ENCODE measurements at places on chromosomes 1 and 21.

DNA sequence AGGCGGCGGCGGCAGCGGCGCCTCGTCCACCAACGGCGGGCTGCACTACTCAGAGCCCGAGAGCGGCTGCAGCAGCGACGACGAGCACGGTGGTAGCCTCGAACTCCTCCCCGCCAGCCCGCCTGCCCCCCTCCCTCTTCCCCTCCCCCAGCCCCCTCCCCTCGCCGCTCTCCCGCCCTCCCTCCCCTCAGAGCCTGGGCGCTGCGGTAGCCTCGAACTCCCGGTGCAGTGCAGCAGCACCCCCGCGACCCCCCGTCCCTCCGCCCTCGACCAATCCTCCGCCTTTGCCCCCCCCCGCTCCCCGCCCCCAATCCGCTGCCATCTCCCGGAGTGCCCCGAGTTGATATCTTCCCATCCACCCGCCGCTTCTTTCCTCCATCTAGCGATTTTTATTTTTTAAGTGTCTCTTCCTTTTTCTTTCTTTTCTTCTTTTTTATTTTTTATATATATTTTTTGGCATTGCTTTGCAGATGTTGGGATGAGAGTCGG lies 516 bp downstream of the RCOR3 start:
- peak; percentile 66 for DNase-seq

GRCh38 chr1:245520611-245521010 lies 365.8 kb downstream of the KIF26B start:
- DNase-seq = no peak

DNA sequence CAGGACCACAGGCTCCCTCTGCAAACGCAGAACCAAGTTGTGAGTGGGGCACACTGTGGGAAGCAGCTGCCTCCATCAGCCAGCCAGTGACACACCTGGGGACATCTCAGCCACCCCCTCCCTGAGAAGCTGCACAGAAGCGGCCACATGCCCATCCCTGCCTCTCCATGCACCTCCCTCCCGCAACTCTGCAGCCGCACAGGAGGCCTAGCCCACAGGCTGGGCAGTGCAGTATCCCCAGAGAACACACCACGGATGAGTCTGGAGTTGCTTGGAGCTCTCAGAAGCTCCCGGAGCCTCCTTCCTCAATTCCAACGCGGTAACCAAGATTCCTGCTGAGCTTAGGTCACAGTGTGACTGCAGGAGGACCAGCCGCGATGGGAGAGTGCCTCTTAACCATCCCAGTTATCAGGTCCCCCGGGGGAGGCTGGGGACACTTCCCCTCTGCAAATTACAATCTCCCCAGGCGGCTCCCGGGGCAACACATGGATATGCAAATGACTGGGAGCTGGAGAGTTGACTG lies 1.2 kb upstream of the WNT3A start:
- DNase-seq = no peak

DNA sequence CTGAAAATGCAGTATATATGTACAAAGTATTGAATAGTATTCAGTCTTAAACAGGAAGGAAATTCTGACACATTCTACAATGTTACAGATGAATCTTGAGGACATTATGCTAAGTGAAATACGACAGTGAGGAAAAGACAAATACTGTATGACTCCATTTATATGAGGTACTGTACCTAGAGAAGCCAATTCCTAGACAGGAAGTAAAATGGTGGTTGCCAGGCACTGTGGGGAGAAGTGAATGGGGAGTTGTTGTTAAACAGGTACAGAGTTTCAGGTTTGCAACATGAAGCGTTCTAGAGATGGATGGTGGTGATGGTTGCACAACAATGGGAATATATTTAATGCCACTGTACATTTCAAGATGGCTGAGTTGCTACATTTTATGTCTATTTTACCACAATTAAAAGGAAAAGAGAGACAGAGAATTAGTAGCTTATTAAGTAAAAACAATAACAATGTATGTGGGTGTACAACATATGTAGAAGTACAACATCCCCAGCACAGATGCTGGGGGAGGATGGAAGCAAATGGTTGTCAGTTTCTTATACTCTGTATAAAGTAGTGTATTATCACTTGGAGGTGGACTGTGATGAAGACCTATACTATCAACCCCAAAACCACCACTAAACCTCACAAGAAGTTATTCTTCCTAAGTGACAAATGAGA lies 3.9 kb upstream of the RAB4A start:
- no peak for DNase-seq

DNA sequence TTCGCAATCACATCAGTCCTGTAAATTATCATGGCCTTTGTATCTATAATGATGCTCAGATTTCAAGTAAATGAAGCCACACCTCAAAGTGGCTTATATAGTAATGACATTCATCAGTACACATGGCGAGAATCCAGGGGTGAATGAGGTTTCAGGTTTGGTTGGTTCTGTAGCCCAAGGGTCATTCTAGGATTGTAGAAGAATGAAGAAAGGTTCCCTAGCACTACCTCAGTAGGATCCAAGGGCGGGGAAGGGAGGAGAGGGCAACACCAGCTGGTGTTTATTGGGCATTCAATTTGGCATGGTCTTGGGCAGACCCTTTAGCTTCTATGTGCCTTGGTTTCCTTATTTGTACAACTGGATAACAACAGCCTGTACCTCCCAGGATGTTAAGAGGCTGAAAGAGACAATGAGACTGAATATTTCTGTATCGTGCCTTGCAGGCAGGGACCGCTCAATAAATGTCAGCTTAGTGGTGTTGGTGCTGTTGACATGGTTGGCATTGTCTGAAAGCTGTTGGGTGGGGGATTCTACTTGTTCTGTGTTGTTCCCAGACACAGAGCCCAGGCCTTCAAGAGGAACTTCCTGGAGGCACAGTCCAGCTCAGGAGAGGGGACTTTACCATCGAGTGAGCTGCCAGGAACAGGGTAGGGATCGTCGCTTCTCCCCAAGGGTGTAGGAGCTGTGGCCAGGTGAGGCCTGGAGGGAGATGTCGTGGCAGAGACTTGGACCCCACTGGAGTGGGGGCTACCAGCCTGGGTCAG lies 388.2 kb downstream of the PTPRU start:
- no peak for DNase-seq

- DNase-seq = no peak
Observed at GRCh38 chr1:110024613-110025012, 9.8 kb upstream of the STRIP1 start.

DNA sequence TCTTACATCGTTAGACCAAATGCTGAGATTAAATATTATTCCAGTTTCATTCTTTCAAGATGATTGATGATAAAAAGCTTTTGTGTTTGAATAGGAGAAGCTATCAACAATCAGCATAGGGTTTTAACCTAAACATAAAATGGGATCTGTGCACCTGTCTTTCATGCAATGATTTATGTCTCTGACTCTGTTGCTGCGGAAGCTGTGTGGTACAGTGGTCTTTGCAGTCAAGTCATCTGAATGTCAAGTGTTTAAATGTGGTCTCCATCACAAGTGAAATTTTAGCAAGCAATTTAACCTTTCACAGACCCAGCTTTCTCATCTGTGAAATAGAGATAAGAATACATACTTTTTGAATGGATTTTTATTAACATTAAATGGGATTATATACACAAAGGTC lies 107.2 kb downstream of the PLPPR5 start:
- DNase-seq = no peak

GRCh38 chr1:85943526-85943925 lies 213.0 kb downstream of the COL24A1 start:
- DNase-seq = no peak

DNA sequence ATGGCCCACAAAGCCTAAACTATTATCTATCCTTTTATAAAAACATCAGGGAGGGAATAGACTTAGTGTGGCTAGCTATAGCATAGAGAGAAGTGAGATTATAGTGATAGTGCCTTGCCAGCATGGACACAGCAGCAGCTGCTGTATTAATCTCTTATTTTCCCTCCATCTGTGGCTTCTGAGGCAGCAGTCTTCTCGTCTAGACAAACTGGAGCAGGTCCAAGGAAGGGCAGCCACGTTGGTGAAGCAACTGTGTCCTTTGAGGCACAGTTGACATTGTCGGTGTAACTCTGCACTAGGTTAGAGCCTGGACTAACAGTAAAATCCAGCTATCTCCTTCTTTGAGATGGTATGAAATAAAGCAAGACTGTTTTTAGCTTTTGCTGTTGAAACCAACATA lies 131.3 kb downstream of the CACHD1 start:
- DNase-seq = peak; percentile 54

GRCh38 chr1:15178571-15179484 lies 25.3 kb downstream of the TMEM51 start:
- DNase-seq = no peak

DNA sequence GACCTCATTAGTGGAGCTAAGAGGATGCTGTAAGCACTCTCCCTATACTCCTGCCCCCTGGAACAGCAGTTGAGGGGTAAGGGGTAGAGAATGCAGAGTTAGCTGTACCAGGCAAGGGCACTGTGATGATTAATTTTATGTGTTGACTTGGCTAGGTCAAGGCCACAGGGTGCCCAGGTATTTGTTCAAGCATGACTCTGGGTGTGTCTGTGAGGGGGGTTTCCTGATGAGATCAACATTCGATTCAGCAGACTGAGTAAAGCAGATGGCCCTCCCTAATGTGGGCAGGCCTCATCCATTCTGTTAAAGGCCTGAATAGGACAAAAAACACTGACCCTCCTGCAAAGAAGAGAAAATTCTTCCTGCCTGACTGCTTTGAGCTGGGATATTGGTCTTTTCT lies 110.8 kb downstream of the KCND3 start:
- DNase-seq = no peak

DNA sequence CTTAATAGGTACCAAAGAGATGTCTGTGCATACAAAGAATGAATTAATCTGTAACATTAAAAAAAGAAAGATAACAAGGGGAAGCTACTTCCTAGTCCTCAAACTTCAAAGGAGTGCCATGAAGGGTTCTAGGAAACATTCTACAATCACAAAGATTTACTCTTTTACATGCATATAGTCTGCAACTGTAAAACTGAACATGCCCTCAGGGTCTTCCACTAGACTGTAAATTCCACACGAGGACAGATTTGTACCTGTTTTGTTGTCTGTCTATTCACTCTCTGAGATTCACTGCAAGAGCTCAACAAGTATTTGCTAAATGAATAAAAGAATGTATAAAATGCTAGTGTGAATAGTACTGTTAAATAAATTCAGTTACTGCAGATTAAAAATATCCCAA lies 4.4 kb downstream of the JAK1 start:
- DNase-seq = no peak

- peak; percentile 92 for DNase-seq
Observed at GRCh38 chr1:185936641-185937040, 202.4 kb downstream of the HMCN1 start.

- DNase-seq = no peak
Observed at GRCh38 chr1:183143576-183144315, 42.3 kb upstream of the LAMC2 start.

- no peak for DNase-seq
Observed at GRCh38 chr1:170284016-170284415, 138.3 kb downstream of the NTMT2 start.

GRCh38 chr1:22416555-22417454 lies 34.8 kb upstream of the ZBTB40 start:
- DNase-seq = peak; percentile 63

DNA sequence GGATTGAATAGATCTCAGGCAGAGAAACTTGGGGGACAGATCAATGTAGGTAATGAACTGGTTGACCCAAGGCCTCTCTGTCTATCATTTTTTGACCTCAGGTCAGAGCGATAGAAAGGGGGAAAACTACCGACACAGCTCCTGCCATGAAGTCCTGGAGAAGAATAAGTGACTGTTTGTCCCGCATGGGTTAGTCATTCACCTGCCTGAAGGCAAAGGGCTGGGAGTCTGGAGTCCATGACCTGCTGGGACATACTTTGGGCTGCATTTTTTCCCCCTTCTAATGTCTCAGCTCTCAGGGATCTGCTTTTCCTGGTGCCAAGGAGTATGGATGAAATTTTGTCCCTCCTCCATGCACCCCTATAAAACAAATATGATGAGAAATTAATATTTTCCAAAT lies 1.6 kb upstream of the ROR1 start:
- no peak for DNase-seq

GRCh38 chr1:213075725-213076124 lies 24.7 kb downstream of the RPS6KC1 start:
- DNase-seq = no peak

DNA sequence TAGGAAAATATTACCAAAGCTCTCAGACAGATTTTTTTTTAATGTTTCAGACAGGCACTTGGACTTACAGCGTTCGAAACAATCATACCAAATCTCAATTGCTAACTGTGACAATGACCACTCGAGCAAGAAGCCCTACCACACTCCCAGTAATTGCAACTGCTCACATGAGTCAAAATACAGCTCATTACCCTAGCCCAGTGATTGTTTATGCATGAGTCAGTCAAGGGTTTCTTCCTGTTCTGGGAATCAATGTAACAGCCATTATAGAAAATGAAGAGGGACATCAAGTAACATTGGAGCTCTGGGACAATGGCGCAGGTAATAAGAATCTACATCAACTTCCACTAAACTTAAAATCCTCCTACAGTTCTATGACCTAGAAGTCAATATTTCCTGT lies 56.1 kb upstream of the SH3GLB1 start:
- no peak for DNase-seq
